Esophagus muscularis mucosa (tissue), 4 donors: ENCODE measurements at places on chromosomes 2 and 18. TPM values are rescaled to one million over a fixed set of nuclear protein-coding genes. Genes with fewer than 3 reads are reported as not detected.

DNA sequence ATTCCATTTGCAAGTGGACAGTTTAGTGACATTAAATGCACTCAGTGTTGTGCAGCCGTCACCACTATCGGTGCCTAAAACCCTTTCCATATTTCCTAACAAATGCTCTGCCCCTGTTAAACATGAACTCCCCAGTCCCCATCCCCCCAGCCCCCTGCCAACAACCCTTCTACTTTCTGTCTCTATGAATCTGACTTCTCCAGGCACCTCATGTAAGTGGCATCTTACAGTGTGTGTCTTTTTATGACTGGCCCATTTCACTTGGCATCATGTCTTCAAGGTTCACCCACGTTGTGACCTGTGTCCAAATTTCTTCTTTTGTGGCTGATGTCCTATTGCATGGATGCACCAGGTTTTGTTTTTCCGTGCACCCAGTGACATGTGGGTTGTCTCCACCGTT, 140.9 kb upstream of the GPC1 start:
- DNase-seq, result peak; percentile 89

ZCCHC2 gene
- 18.9 TPM for total RNA-seq

DNA sequence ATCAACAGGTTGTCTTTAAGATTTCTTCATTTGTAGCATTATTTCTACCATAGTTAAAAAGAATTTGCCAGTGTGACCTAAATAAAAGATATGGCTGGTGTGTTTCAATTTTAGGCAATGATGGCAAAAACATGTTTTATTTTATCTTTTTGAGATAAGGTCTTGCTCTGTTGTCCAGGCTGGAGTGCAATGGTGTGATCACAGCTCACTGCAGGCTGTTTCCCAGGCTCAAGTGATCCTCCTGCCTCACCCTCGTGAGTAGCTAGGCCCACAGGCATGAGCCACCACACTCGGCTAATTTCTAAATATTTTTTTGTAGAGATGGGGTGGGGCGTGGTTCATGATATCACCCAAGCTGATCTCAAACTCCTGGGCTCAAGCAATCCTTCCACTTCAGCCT, 47.0 kb upstream of the COBLL1 start:
- no peak for DNase-seq

SCN7A gene
- 71.5 TPM for total RNA-seq

CIB4 gene
- total RNA-seq, result not detected

CHST9 gene
- 0.86 TPM for total RNA-seq
